ENCODE measurements at places on chromosomes 2 and 18. TPM values are rescaled to one million over a fixed set of nuclear protein-coding genes. Genes with fewer than 3 reads are reported as not detected.

NETO1 gene
- not detected for total RNA-seq

STPG4 gene
- total RNA-seq, result 0.83 TPM

ZNF385B gene
- not detected for total RNA-seq

KCNF1 gene
- not detected for total RNA-seq
